Esophagus squamous epithelium (tissue), 5 donors: ENCODE measurements at places on chromosomes 2 and 18.

- H3K27ac ChIP-seq, result no peak overlapping the region
- H3K36me3 ChIP-seq, result no peaks in the 10 kb centered on the region
- H3K27me3 ChIP-seq, result no peaks in the 10 kb centered on the region
- H3K4me3 ChIP-seq, result no peak overlapping the region
Measured at GRCh38 chr2:2810504-2810903, 479.4 kb upstream of the MYT1L start.

GRCh38 chr2:100887713-100888495 is 68.0 kb downstream of the NPAS2 start:
- no peaks in the 10 kb centered on the region for H3K36me3 ChIP-seq
- peaks cover 28% of the 10 kb centered on the region for H3K4me1 ChIP-seq
- H3K27me3 ChIP-seq, result no peaks in the 10 kb centered on the region
- peak overlapping the region; percentile 72 for H3K27ac ChIP-seq
- H3K4me3 ChIP-seq, result no peak overlapping the region

DNA sequence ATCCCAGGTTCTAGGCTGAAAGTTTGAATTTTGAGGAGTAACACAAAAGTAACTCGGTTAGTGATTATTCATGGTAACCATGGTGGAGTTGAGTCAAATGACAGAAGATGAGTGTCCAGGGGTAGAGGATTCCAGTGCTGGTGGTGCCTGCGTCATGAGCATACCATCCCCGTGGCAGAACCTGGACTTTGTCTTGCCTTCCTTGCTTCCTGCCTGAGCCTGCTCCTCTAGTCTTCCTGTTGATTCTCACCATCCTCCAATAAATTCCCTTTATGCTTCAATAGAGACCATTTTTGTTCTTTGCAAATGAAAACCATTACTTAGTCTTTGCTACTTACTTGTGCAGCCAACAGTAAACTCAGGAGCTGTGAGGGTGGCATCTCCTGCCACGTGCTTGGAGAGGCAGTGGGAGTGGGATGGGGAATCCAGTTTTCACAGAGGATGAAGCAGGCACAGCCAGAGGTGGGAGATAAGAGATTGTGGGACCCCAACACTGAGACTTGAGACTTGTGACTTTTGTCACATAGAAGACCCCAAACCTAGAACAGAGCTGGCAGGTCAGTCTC is 4.1 kb upstream of the YES1 start:
- no peaks in the 10 kb centered on the region for H3K27me3 ChIP-seq
- DNase-seq, result no peak
- H3K4me1 ChIP-seq, result no peaks in the 10 kb centered on the region
- H3K4me3 ChIP-seq, result no peak overlapping the region
- no peak overlapping the region for H3K27ac ChIP-seq

DNA sequence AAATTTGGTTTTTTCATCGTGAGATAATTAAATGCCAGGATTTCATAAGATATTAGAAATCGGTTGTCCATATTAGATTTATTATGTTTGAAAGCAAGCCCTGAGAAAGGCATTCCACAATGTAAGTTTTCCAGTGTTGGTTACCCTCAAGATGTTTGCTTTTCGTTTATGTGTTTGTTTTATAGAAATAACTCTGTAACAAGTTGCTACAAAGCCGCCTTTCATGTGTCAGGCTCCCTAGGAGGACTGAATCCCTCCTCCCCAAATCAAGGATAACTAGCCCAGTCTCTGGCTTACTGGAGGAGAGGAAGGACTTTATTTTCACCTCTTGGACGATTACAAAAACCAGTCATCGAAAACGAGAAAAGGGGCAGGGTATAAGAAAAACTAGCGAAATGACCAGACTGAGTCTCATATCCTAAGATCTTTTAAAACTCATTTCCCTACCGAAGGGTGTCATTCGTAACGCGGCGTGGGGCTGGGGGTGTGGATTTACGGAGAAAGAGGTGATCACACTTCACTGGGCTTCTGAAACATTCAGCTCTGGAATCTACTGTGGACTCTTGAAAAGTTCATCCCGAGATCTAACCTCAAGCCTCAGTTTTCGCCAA is 1.0 kb upstream of the PEX13 start:
- H3K4me3 ChIP-seq, result peak overlapping the region; percentile 63
- H3K27ac ChIP-seq, result peak overlapping the region; percentile 95
- peaks cover 3% of the 10 kb centered on the region for H3K36me3 ChIP-seq
- no peak for DNase-seq
- no peaks in the 10 kb centered on the region for H3K27me3 ChIP-seq
- peaks cover 10% of the 10 kb centered on the region for H3K4me1 ChIP-seq

GRCh38 chr2:18117592-18117991 is 239.1 kb downstream of the KCNS3 start:
- H3K36me3 ChIP-seq, result no peaks in the 10 kb centered on the region
- no peaks in the 10 kb centered on the region for H3K4me1 ChIP-seq
- DNase-seq, result no peak
- peaks cover 10% of the 10 kb centered on the region for H3K27me3 ChIP-seq
- no peak overlapping the region for H3K27ac ChIP-seq
- H3K4me3 ChIP-seq, result no peak overlapping the region

DNA sequence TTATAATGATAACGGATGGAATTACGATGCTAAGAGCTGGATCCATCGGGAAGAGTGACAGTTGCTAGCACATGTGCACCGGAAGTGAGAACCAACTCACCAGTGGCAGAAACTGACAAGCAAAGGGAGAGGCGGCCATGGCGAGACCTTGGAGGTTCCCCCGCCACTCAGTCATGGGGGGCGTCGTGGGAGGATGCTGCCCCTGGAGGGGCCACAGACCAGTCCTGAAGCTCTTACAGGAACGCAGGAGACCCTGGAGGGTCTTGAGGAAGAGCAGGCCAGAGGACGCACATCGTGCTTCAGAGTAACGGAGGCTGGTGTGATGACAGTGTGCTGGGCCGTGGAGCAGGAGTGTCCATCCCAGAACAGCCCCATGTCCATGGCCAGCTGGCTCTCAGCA is 53.1 kb upstream of the KCNG2 start:
- no peak for DNase-seq
- no peaks in the 10 kb centered on the region for H3K4me1 ChIP-seq
- no peak overlapping the region for H3K27ac ChIP-seq
- H3K36me3 ChIP-seq, result peaks cover 84% of the 10 kb centered on the region
- H3K27me3 ChIP-seq, result no peaks in the 10 kb centered on the region

- no peaks in the 10 kb centered on the region for H3K36me3 ChIP-seq
- H3K4me1 ChIP-seq, result no peaks in the 10 kb centered on the region
- no peak overlapping the region for H3K4me3 ChIP-seq
Measured at GRCh38 chr2:27171351-27171848, 22.6 kb downstream of the TCF23 start.

GRCh38 chr2:184203661-184204060 is 394.7 kb upstream of the ZNF804A start:
- H3K36me3 ChIP-seq, result no peaks in the 10 kb centered on the region
- no peaks in the 10 kb centered on the region for H3K4me1 ChIP-seq
- H3K27ac ChIP-seq, result no peak overlapping the region

- no peaks in the 10 kb centered on the region for H3K27me3 ChIP-seq
- no peaks in the 10 kb centered on the region for H3K36me3 ChIP-seq
- DNase-seq, result no peak
- H3K27ac ChIP-seq, result peak overlapping the region; percentile 22
- no peak overlapping the region for H3K4me3 ChIP-seq
Measured at GRCh38 chr2:9299161-9300100, 92.8 kb downstream of the ASAP2 start.

GRCh38 chr2:86631846-86632485 is 8.3 kb upstream of the RNF103 start:
- no peak for DNase-seq
- H3K36me3 ChIP-seq, result no peaks in the 10 kb centered on the region
- H3K4me3 ChIP-seq, result no peak overlapping the region
- H3K27me3 ChIP-seq, result no peaks in the 10 kb centered on the region

GRCh38 chr2:157830696-157831570 is 45.2 kb downstream of the ACVR1 start:
- no peak overlapping the region for H3K4me3 ChIP-seq
- H3K27ac ChIP-seq, result peak overlapping the region; percentile 77
- no peaks in the 10 kb centered on the region for H3K27me3 ChIP-seq
- H3K4me1 ChIP-seq, result peaks cover 32% of the 10 kb centered on the region

GRCh38 chr18:9594823-9595596 is 19.3 kb downstream of the PPP4R1 start:
- no peaks in the 10 kb centered on the region for H3K27me3 ChIP-seq
- peak overlapping the region; percentile 72 for H3K27ac ChIP-seq
- DNase-seq, result no peak
- no peak overlapping the region for H3K4me3 ChIP-seq

DNA sequence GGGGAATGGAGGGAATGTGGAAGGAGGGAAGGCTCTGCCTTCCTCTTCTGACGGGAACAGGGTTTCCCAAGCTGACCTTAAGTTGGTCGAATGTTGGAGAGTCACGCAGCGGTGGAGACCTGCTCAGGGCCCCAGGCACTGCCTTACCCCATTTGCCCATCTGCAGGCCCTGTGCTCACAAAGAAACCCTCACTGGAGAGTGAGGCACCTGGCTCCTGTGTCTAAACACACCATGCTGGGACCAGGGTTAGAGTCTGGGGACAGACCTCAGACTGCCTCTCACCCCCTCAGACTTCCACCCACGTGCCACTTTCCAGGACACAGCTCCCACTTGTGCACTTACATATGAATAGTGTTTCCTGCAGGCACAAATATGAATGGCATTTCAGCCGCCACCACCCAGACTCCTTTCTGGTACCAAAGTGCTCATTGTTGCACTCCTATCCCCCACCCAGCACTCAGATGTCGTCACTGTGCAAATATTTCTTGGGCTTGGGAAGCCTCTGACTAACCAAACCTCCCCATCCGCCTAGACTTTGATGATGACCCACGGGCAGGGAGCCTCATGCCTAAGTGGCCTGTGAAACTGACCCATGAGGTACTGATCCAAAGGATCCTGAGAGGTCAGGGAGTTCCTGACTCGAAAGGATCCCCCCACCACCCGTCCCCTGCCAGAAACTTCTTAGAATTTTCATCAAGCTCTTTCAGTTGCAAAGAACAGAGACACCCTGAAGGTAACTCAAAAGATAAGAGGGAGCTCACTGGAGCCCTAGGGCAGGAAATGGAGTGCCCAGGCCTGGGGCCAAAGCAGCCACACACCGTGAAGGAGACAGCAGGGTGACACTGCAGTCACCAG is 78.3 kb downstream of the STPG4 start:
- peak overlapping the region; percentile 54 for H3K27ac ChIP-seq
- peaks cover 64% of the 10 kb centered on the region for H3K4me1 ChIP-seq
- no peaks in the 10 kb centered on the region for H3K36me3 ChIP-seq
- no peak overlapping the region for H3K4me3 ChIP-seq
- H3K27me3 ChIP-seq, result no peaks in the 10 kb centered on the region

DNA sequence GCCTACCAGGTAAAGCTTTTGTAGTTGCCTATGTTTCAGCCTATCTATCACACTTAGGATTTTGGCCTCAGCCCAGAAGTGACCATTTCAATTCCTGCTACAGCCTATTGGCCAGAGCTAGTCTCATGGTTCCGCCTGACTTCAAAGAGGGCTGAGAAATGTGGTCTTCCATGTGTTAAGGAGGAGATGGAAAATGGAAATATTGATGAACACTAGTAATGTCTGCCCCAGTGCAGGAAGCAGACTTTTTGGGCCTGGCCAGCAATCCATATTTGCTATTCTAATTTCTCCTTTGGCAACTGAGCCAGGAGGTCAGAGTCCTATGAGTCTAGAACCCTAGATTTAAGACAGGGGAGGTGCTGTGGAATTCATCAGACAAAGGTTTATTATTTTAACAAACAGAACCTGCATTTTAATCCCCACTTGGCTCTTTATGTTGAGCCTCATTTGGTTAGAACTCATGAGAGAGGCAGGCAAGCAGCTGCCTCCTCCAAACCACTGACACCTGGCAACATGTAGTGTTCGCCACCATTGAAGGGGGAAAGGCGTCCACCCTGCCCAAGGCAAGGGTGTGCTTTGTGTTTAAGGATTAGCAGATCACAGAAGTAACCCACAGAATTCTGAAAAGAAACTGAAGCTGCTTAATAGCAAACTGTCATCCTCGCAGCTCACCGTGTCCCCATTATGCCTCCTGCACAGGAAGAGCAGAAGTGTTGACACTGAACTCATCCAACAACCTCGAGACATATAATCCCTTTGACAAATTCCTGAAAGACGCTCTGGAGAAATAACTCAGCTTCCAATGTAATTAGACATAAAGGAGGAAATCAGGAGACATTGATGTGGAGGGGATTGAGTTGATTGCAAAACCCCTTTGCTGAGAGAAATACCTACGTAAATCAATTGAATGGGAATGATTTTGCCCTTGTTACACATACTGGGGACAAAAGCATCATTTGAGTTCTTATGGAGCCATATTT is 47.7 kb upstream of the SCG2 start:
- H3K27me3 ChIP-seq, result no peaks in the 10 kb centered on the region
- no peaks in the 10 kb centered on the region for H3K4me1 ChIP-seq
- H3K36me3 ChIP-seq, result no peaks in the 10 kb centered on the region
- H3K27ac ChIP-seq, result no peak overlapping the region
- DNase-seq, result no peak

GRCh38 chr18:33201509-33201926 is 239.0 kb downstream of the CCDC178 start:
- H3K27me3 ChIP-seq, result no peaks in the 10 kb centered on the region
- no peaks in the 10 kb centered on the region for H3K36me3 ChIP-seq
- no peaks in the 10 kb centered on the region for H3K4me1 ChIP-seq
- H3K27ac ChIP-seq, result no peak overlapping the region

GRCh38 chr2:133346654-133347053 is 221.6 kb downstream of the NCKAP5 start:
- no peaks in the 10 kb centered on the region for H3K27me3 ChIP-seq
- no peak overlapping the region for H3K4me3 ChIP-seq
- no peak for DNase-seq
- H3K4me1 ChIP-seq, result no peaks in the 10 kb centered on the region
- no peaks in the 10 kb centered on the region for H3K36me3 ChIP-seq
- H3K27ac ChIP-seq, result no peak overlapping the region

DNA sequence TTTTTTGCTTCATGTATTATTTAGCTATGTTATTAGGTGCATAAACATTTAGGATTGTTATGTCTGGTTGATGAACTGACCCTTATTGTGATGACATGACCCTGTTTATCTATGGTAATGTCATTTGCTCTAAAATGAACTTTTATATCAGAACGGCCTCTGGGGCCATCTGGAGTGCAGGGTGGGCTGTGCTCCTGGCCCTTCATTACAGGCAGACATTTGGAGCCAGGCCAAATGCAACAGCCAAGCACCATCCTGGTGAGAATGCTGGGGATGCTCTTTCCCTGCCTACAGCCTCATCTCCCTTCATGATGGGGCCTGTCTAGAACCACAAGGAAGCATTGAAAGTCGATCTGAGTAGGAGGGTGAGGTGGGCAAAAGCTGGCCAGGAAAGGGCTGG is 38.0 kb downstream of the HJURP start:
- no peaks in the 10 kb centered on the region for H3K36me3 ChIP-seq
- H3K27ac ChIP-seq, result no peak overlapping the region
- no peak for DNase-seq
- no peaks in the 10 kb centered on the region for H3K4me1 ChIP-seq
- H3K27me3 ChIP-seq, result peaks cover 6% of the 10 kb centered on the region
- no peak overlapping the region for H3K4me3 ChIP-seq

- H3K27me3 ChIP-seq, result no peaks in the 10 kb centered on the region
- peaks cover 7% of the 10 kb centered on the region for H3K4me1 ChIP-seq
- no peaks in the 10 kb centered on the region for H3K36me3 ChIP-seq
- DNase-seq, result no peak
- no peak overlapping the region for H3K27ac ChIP-seq
Measured at GRCh38 chr2:101160454-101160853, 9.3 kb upstream of the TBC1D8 start.
